Bronchial epithelial cell (primary cell): ENCODE measurements at places on chromosomes 16 and 17.

- DNase-seq: no peak
Observed at GRCh38 chr16:53515811-53516210, 12.8 kb upstream of the AKTIP start.

- DNase-seq: no peak
Observed at GRCh38 chr17:38609280-38610031, 3.7 kb upstream of the SRCIN1 start.

DNA sequence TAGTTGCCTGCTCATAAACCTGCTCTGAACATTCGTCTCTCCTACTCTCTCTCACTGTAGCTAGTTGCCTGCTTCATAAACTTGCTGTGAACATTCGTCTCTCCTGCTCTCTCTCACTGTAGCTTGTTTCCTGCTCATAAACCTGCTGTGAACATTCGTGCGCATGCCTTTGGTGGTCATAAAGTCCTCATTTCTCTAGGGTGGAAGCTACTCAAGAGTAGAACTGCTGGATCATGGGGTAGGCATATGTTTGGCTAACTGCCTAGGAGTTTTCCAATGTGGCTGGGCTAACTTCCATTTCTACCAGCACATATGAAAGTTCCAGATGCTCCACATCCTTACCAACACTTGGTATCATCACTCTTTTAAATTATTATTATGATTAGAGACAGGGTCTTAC, 174.6 kb upstream of the RPH3AL start:
- no peak for DNase-seq

DNA sequence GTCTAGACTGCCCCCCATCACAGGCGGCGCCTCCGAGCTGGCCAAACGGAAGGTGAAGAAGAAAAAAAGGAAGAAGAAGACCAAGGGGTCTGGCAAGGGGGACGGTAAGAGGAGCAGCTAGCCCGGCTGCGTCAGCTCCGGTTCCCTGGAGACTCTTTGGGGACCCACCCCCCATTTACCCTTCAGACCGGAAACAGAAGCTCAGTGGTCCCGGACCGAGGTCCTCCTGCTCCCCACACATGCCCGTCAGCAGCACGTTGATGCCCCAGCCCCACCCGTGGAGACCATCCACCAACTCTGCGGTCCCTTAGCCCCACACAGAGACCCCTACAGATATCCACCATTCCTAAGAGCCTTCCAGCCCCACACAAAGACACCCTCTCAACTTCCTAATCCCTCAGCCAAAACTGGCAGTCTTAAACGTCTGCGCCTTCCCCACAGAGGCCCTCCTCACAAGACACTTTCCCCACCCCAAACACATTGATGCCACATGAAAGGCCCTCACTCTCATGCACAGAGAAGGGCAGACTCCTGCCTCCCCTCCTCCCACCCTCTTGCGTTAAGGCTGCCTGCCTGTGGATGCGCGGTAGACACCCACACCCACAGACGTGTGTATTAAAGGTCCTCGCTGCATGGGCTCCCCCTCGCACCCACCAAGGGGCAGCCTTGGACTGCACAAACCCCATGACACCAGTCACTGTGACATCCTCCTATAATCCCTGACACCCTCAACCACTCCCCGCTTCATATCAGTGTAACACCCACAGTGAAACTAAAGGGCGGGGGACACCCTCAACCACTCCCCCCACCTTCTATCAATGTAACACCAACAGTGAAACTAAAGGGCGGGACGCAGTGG, 58.2 kb upstream of the RPH3AL start:
- no peak for DNase-seq

GRCh38 chr16:12704492-12705111, 99.1 kb downstream of the CPPED1 start:
- DNase-seq: no peak
